ENCODE measurements at places on chromosomes 11 and 22. TPM values are rescaled to one million over a fixed set of nuclear protein-coding genes. Genes with fewer than 3 reads are reported as not detected.
A peak's percentile ranks its signal among the peaks of the same experiment; 100 is the strongest.

DNA sequence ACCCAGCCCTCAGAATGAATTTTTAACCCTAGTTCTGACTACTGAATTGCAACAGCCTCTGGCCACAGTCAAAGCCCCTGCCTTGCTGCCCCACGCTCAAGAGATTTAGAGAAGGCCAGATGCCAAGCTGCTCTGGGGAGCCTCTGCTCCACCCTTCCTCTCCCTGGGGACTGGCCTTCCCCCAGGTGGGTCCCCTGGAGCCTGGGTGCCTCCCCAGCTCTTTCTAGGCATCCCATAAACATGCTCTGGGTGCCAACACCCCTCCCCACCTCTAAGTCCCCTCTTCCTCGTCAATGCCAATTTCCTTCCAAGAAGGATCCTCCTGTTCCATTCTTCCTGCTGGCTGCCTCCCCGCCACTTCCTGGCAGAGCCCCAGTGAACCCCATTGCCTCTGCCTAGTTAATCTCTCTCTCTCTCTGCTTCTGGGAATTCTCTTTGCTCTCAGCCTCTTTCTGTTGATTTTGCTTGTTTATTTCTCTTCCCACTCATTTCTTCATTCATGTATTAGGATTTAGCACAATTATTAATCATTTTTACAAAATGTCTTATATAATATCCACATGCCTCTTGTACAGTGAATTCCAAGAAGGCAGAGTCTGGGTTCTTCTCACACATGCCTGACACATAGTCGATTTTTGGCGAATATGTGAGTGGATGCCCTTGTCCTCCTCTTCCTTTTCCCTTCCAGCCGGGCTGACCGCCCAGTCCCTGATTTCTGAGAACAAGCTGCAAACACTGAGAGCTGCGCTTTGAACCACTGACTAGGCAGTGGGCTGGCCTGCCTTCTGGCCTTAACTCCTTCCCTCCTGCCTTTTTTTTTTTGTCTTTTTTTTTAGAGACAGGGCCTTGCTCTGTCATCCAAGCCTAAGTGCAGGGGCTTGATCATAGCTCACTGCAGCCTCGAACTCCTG is 17.5 kb downstream of the UQCR10 start:
- DNase-seq, result no peak

- no peak for DNase-seq
These were observed 68.4 kb downstream of the CCDC34 start for GRCh38 chr11:27294654-27295053.

DNA sequence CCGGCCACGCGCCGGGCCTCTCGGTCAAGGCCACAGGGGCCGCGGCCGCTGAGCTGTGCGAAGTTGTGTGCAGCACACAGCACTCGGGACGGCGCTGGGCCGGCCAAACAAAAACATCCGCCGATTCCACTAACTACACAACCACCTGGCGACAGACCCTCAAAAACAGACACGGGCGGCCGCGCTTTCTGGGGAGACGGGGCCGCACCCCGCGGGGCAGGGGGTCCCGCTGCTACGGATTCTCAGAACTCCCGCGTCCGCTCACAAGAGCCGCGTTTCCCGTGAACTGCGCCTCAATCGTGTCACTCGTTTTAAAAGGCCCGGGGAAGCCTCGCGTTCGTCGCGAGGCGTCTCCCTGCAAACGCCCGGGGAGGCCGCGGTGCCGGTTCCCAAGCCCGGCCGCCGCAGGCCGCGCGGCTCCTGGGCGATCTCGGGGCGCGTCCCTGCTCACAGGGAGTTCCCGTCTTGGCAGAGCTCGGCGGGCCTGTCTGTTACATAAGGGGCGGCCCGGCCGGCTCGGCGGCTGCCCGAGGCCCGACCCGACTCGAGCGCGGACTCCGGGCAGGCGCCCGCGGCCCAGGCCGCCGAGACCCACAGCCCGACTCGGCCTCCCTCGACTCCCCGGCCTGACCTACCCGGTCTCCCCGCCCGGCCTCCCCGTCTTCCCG is 936 bp downstream of the BRD1 start:
- DNase-seq, result no peak

DNA sequence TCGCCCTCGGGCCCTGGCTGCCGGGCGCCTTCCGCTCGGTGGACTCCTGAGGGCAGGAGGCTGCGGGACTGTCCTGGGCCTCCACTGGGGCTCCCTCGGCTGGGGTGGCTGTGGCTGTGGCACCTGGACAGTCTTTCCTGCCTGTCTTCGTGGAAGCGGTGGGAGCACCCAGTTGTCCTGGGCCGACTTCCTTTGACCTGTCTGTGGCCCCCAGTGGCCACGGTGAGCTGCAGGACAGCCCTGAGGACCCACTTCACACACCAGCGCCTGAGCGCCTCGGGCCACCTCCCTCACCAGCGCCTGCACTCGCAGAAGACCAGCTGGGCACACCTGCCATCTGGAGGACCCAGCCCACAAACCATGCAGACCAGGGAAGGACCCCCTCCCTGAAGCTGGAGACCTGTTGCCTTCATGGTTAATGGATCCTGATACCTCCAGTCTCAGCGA is 1.8 kb upstream of the EPS8L2 start:
- peak; percentile 88 for DNase-seq

IL18 gene
- 0.85 TPM for total RNA-seq

All from chondrocyte (in vitro differentiated cells).